ENCODE measurements at places on chromosomes 5 and 9.

DNA sequence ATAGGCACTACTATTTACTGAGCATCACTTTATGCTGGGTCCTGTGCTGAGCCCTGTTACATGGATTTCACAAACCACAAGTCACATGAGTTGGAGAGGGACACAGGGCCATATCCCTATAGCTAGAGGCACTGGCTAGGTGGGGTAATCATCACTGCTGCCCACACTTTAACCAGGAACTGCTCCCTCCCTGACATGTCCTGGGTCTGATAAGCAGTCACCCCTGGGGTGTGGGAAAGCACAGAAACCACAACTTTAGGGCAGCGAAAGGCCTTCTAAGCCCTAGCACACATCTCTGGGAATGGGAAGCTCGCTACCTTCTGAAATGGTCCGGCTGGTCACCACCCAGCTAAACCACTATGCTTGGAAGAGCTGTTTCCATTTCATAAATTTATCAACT is 15.0 kb downstream of the TBC1D2 start:
- DNase-seq, result no peak

- DNase-seq, result no peak
Observed at GRCh38 chr5:78791501-78792100, 143.0 kb upstream of the LHFPL2 start.

GRCh38 chr5:68333649-68334552 is 118.3 kb downstream of the PIK3R1 start:
- no peak for DNase-seq

GRCh38 chr5:52725808-52726207 is 61.9 kb upstream of the ITGA1 start:
- DNase-seq, result peak; percentile 35

DNA sequence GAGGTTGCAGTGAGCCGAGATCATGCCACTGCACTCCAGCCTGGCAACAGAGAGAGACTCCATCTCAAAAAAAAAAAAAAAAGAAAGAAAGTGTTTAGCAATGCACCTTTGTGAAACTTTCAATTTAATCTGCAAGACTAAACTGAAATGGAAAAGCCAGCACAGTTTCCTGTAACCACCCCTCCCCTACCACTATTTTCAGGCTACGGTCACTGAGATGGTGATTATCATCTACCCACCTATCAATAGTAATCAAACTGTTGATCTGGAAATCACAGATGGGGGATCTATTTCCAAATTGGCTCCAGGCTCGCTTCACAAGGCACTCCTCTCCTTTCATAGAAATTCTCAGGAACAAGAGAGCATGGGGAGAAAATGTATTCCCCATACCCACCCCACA is 30.6 kb upstream of the IL7R start:
- DNase-seq, result no peak

GRCh38 chr5:59418808-59419207 is 474.7 kb downstream of the PDE4D start:
- DNase-seq, result no peak

- no peak for DNase-seq
Observed at GRCh38 chr5:53418409-53418808, 62.0 kb upstream of the FST start.

GRCh38 chr9:34546834-34547827 is 24.3 kb upstream of the ENHO start:
- peak; percentile 58 for DNase-seq

DNA sequence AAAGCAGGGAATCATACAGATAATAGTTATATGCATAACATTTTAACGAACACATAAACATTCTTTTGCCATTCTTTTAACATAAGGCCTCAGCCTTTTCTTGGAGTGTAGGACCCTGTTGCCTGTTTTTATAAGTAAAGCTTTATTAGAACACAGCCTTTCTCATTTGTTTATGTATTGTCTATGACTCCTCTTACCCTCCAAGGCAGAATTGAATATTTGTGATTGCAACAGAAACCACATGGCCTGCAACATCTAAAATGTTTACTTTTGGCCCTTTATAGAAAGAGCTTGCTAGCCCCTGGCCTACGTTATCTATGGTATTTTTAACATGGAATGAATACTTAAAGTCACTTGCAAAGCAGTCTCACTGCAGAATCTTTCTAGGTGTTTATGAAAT is 2.6 kb downstream of the SLC31A1 start:
- no peak for DNase-seq

DNA sequence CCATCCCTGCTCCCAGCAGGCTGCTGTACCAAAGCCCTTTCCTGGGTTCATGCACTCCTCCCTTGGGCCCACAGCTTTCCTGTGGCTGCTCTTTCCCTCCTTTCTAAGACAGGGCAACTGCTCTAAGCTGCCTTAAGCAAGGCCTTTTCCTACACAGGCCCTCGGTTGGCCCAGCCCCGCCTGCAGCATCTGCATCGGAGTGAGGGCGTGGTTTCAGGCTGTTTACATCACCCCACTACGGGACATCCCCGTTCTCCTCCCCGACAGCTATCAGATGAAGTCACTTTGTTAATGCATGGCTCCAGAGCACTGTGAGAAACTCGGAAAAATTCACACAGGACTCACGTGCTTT is 3.4 kb downstream of the DPH7 start:
- DNase-seq, result no peak

- DNase-seq, result peak; percentile 12
Observed at GRCh38 chr5:154444556-154445421, 1.0 kb upstream of the SAP30L start.

GRCh38 chr5:175654807-175655206 is 3.1 kb upstream of the HRH2 start:
- peak; percentile 23 for DNase-seq

GRCh38 chr9:22274477-22274876 is 172.1 kb upstream of the DMRTA1 start:
- DNase-seq, result no peak

- DNase-seq, result peak; percentile 78
Observed at GRCh38 chr5:1536322-1536845, 12.6 kb upstream of the LPCAT1 start.

GRCh38 chr5:179378116-179378440 is 32.8 kb upstream of the ADAMTS2 start:
- DNase-seq, result no peak

DNA sequence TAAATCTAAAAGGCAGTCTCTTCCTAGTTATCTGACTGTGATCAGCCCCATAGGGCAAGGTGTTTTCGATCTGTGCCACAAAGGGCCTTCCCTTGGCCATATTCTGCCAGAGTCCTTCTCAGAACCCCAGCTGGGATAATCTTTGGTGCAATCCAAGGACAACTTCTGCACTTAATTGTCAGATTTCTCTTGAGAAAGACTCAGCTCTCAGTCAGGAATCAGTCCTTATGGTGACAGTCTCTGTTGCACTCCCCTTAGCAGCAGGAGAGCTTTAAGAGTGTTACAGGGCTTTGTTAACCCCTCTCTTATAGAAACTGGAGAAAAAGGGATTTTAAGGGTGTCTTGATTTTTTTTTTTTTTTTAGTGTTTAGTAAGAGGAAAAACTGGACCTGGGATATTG is 15.4 kb upstream of the RFX3 start:
- no peak for DNase-seq

- DNase-seq, result no peak
Observed at GRCh38 chr5:26662806-26663360, 375.5 kb downstream of the CDH9 start.

GRCh38 chr9:99650187-99650874 is 171.4 kb upstream of the NR4A3 start:
- DNase-seq, result no peak

DNA sequence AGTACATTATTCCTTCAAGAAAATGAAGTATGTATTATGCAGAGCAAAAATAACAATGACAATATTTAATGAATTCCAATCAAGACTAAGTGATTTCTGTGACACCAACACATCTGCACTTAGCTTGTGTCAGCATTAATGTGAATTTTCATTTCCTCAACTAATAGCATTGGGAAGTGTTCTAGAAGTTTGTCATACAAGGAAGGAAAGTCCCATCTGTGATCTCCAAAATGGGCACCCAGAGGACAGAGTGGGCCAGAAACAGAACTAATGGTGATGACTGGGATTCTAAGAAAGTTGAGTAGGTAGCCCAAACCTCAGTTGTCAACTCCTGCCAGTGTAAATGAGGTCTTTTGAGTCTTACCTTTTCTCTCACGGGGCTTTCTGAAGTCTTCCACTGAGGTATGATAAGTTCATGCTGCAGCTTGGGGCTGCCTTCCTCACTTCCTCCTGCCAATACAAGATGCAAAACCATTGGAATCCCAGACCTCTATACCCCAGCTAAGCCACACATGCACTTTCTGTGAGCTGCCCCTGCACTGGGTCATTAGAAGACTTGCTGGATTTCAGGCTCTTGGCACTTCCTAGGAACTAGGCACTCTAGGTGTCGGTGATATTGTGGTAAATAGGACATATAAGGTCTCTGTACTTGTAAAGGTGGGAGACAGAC is 4.9 kb downstream of the ADAM19 start:
- DNase-seq, result no peak

DNA sequence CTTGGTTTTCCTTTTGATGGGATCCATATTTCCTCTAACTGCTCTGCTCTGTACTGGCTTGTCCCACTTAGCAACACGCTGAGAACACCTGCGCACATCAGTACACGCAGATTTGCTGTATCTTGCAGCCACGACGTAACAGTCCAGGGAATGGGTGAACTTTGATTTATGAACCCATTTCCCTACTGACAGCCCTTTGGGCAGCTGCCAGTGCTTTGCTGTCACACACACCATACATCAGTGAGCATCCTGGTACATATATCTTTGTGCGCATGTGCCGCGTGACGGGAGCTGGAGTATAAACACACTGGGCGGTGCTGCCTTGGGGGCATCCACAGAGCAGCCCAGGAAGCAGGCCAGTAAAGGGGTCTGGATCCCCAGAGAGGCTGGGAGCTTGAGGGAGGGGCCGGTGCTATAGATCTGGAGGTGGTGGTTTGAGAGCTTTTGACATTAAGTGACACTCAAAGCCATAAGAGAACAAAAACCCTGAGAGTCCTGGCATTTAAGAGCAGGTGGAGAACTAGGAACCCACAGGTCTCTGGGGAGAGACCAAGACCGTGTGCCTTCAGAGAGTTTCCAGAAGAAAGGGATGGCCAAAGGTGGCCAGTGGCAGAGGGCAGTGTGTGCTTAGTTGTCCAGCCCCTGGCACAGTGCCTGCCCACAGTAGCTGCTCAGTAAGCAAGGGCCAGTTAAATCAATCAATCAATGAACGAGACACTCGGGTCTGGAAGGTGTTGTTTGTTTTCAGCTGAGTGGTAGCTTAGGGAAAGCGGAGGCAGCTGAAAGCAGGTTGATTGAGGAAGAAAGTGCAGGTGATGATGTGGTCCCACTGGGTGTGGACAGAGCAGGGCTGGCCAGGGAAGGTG is 53.7 kb downstream of the LMX1B start:
- no peak for DNase-seq

GRCh38 chr5:38451074-38451725 is 105.2 kb downstream of the LIFR start:
- no peak for DNase-seq

DNA sequence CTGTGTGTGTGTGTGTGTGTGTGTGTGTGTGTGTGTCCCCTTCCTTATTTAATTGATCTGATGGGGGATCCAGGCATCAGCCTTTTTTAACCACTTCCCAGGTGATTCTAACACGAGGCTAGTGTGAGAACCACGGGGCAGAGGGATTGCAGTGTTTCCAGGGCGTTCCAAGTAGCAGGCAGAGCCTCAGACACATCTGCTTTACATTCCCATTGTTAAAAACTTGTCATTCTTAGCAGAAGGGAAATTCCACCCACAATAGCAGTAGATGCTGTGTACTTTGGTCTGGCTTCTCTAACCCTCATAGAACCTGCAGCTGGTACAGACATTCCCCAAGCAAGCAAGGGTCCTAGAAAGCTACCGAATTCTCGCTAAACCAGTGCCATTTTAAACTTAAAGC is 81.9 kb upstream of the SLC30A5 start:
- DNase-seq, result no peak

- DNase-seq, result no peak
Observed at GRCh38 chr9:121895818-121896544, 197.1 kb downstream of the TTLL11 start.

GRCh38 chr5:10615693-10616092 is 51.8 kb downstream of the ANKRD33B start:
- no peak for DNase-seq

- DNase-seq, result no peak
Observed at GRCh38 chr9:37752642-37753488, 740 bp upstream of the TRMT10B start.

GRCh38 chr5:10448754-10449360 is 7.2 kb downstream of the ROPN1L start:
- DNase-seq, result no peak

DNA sequence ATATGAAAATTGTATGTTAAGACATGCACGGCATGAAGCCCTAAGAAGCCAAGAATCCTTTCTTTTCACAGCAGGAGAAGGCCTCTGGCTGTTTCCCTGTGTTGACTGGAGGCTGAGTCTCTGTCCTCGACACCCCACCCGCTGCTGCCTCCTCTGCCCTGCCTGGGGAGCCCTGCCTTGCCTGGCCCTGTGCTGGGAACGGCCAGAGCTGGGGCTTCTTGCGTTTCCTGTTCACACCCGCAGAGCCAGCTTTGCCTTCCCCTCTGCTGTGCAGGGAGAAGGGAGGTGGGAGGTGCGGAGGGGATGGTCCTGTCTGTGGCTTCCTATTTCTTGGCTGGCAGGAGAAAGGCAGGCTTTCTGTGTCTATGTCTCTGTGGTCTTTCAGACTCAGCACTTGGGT is 6.9 kb upstream of the GMCL2 start:
- DNase-seq, result no peak

- no peak for DNase-seq
Observed at GRCh38 chr9:21333226-21333625, 2.0 kb downstream of the KLHL9 start.

GRCh38 chr5:14781106-14781505 is 90.5 kb downstream of the ANKH start:
- DNase-seq, result no peak

DNA sequence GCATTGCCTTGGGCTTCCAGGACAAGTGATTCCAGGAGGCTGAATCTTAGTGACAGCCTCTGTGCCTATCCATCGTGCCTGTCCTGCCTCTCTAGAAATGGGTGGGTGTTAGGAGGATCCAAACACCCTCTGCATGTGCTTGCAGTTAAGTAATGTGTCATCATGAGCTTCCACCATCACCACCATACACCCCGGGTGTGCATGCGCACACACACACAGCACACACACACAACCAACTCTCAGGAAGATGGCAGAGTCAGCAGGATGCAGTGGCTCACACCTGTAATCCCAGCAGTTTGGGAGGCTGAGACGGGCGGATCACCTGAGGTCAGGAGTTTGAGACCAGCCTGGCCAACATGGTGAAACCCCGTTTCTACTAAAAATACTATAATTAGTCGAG is 22.8 kb upstream of the CERCAM start:
- DNase-seq, result no peak

- DNase-seq, result peak; percentile 33
Observed at GRCh38 chr5:151577566-151577965, 13.6 kb downstream of the FAT2 start.

- DNase-seq, result no peak
Observed at GRCh38 chr9:137229903-137230704, 597 bp upstream of the SLC34A3 start.

DNA sequence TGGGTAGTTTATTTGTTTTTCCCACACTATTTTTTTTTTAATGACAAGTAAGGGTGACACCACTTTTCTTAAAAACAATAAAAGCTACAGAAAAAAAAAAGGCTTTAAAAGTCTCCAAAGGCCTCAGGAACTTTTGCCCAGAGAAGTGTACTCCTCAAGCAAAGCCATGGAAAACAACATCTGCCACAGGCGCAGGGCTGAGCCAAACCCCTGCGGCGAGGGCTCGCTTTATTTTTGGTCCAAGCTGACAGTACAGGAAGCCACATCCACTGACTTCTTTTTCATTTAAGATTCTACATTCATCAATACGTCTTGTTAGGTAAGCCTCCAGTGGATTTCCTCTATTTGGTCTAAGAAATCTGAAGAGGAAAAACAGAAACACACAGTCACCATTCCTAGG is 51.9 kb upstream of the IFNK start:
- DNase-seq, result no peak

- DNase-seq, result no peak
Observed at GRCh38 chr9:21837501-21837900, 35.1 kb downstream of the MTAP start.
